ENCODE measurements at places on chromosomes 6 and 20.

DNA sequence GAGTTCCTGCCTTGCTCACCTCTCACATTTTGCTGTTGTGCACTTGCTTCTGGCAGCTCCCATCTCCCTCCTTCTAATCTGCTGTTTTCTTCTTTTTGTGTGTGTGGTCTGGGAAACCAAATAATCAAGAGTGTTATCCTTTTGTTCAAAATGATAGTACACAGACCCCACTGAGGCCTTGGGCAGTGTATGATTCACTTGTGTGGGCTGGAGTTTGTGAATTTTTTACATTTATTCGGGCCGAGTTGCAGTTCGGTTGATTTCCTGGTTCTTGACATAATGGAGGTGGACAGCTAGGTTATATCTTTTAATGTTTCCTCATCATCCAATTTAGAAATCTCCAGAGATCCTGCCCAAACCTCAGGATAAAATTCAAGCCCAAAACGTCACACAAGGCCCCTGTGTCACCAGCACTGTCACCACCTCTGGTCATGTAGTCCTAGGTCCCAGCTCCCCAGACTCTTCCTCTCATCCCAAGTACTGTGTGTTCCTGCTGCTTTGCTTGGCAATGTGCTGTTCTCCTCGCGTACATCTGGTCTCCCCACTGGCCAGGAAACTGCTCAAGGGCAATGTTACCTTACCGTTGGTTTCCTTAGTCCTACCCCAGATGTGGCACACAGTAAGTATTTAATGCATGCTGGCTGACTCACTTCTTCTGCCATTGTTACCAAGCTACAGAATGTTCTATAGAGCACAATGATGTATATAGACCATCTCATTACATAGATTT is 55.7 kb upstream of the PHACTR2 start:
- no peak for DNase-seq

GRCh38 chr6:70520575-70520974 is 46.2 kb upstream of the SDHAF4 start:
- DNase-seq: no peak

- DNase-seq: no peak
Observed at GRCh38 chr6:15456422-15456821, 206.4 kb downstream of the DTNBP1 start.

DNA sequence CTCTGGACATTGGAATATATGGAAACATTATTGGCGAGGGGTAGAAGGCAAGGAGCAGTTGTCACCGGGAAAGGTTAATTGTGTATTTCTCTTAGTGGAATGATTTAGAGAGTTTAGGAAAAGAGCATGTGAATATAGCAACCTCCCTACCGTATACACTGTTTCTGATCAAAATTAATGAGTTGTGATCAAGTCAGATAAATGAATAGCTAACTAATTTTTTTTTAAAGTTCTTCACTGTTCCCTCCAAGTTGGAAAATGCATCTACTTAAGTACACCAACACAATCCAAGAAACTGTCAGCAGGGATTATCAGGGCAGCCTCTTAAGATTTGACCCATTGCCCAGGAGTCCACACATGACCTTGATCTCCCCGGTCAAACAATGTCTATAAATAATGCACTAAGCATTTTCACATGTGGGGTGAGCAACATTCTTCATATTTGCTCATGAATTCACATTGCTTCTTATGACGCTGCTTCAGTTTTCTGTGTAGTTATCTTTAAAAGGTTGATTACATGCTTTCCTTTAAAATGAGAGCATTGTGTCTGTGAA is 680.8 kb upstream of the NRSN1 start:
- DNase-seq: no peak

DNA sequence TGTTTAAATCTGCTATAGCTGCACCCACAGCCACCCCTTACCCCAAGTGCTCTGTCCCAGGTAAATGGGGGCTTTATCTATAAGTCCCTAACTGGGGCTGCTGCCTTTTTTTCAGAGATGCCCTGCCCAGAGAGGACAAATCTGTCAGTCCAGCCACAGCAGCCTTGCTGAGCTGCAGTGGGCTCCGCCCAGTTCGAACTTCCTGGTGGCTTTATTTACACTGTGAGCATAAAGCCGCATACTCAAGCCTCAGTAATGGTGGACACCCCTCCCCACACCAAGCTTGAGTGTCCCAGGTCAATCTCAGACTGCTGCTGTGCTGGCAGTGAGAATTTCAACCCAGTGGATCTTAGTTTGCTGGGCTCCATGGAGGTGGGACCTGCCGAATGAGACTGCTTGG is 505.2 kb downstream of the CBLN4 start:
- DNase-seq: no peak

GRCh38 chr20:4299773-4300172 is 284.4 kb upstream of the RNF24 start:
- no peak for DNase-seq

- DNase-seq: no peak
Observed at GRCh38 chr20:4045741-4046140, 30.4 kb upstream of the RNF24 start.

GRCh38 chr6:16419636-16420336 is 181.4 kb downstream of the GMPR start:
- DNase-seq: no peak

GRCh38 chr6:56235245-56235644 is 12.1 kb downstream of the COL21A1 start:
- no peak for DNase-seq

- DNase-seq: peak; percentile 89
Observed at GRCh38 chr6:165663377-165663735, 315 bp upstream of the PDE10A start.

DNA sequence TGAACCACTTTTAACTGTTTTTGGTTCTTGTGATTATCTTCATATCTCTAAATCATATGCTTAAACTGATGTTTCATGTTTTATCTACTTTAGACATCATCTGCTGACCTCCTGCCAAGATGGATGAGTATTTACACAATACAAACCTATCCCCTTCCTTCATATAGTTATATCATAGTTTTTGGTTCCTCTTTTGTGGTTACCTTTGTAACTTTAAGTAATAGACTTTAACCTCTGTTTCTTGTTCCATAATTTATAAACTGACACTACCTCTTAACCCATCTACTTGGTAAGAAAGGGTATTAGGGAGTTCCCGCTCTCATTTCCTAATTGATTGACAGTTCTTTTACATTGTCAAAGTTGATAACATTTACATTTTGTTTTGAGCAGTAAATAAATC is 11.9 kb downstream of the PCMT1 start:
- DNase-seq: no peak

DNA sequence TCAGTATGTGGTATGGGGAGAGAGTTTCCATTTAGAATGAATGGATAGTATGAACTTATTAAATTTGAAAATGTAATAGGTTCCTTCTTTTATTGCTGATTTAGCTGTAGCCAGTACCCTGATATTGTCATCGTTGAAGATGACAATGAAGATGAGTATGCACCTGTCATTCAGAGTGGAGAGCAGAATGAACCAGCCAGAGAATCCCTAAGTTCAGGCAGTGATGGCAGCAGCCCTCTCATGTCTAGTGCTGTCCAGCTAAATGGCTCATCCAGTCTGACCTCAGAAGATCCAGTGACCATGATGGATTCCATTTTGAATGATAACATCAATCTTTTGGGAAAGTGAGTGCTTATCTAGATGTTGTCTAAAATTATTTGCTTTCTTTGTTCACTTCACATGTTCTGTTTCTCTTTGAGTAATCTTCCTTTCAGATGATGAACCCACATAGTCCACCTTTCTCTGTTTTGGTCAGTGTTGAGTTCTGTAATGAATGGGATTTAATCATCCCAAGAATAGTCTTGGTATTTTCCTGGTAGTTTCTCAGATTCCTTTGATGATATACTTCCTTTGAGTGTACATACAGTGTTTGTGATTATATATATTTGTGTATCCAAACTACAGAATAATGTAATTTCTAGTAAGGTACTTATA is 23.3 kb downstream of the HSF2 start:
- no peak for DNase-seq

DNA sequence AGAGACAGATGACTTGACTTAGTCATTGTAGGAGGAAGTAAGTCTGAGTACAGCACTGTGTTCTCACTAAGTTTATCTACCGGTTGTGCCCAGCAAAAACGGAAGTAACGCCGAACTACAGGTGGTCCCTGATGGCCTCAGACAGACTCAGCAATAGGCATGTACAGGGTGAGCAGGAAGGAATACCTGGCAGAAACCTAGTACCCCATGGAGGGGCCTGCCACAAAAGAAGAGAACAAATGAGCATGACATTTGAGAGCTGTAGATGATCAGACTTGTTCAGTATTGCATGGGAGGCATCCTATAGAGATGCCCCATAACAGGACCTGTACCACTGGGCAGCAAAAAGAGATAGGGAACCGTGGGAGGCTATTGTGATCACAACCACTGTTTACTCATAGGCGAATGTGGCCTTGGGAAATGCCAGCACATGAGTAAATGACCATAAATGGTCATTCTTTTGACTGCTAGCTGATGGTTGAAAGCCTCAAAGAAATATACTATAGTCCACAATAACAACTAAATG is 106.4 kb upstream of the TAB2 start:
- DNase-seq: no peak

DNA sequence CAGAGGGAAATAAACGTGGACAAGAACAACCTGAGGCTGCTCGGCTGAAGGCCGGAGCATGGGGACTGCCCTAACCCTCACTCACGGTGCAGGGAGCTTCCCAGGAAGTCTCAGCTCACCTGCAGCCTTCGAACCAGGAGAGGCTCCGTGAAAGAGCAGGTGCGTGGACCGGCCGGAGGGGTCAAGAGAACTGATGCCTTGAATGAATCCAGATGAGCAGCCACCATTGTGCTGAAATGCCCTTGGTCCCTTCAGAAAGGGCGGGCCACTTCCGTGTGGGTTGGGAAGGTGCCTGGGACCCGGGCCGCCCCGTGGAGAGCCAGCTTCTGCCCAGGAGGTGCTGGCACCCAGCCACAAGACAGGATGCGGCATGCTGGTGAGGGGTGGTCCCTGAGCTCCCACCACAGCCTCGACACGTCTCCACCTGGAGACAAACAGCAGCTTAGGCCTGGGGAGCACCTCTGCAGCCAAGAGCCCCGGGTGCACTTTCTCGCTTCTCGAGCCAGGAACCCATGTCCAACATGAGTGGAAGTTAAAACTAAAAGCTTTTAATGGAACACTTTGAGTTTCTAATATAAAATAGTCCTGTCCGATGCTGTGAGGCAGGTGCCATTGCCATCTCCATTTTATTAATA is 83.5 kb downstream of the TTLL2 start:
- no peak for DNase-seq

GRCh38 chr20:35680452-35681183 is 15.9 kb upstream of the CPNE1 start:
- no peak for DNase-seq

DNA sequence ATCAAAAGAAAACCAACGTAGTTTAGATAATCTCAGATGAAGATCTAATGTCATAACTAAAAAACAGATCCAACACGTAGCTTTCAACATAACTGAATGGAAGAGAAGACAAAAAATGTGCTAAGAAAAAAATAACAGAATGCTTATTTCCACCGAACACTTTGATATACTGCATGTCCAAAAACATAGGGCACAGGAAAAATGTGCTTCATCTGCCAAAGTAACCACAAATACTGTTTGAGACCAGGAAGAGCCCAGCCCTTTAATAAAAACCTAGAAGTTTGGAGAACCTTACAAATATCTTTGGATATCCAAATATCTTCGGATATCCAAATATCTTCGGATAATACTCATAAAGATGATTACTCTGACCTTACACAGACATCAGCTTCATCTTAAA is 19.8 kb downstream of the LAMA4 start:
- DNase-seq: no peak

GRCh38 chr20:10927936-10928840 is 254.4 kb upstream of the JAG1 start:
- DNase-seq: no peak

GRCh38 chr6:134314006-134314821 is 3.7 kb downstream of the SGK1 start:
- no peak for DNase-seq

DNA sequence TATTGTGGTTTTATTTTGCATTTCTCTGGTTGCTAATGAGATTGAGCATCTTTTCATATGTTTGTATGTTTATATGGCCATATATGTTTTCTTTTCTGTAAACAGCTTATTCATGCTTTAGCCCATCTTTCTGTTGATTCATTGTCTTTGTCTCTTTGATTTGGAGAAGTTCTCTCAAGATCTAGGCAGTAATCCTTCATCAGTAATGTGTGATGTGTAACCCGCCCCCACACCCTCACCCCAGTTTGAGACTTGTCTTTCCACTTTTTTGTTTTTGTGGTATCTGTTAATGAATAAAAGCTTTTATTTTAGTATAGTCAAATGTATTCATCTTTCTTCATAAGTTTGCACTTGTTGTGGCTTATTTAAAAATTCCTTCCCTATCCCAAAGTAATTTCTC is 26.0 kb downstream of the ZC3H12D start:
- DNase-seq: no peak

DNA sequence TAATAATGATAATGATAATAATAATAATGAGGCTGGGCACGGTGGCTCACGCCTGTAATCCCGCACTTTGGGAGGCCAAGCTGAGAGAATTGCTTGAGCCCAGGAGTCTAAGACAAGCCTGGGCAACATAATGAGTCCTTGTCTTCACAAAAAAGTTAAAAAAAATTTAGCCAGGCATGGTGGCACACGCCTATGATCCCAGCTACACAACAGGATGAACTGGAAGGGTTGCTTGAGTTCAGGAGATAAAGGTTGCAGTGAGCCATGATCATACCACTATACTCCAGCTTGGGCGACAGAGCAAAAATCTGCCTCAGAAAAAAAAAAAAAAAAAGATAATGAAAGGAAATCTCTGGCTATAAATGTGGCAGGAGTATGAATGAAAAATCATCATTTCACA is 213.4 kb downstream of the HIVEP2 start:
- DNase-seq: no peak

DNA sequence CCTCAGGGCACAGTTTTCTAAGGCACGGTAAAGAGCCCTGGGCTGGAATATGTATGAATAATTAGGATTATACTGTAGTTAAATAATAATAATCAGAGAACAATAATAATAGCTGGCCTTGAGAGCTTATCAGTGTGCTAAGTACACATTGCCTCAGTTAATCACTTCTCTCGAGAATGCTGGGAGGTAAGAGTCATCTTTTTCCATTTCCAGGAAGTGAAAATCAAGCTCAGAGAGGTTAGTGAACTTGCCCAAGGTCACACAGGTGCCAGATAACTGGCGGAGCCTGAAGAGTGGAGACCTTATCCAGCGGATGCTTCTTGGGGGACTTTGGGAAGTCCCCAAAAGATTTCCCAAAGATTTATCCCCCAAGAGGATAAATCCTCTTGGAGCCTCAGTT is 19.4 kb upstream of the CBFA2T2 start:
- no peak for DNase-seq

- DNase-seq: no peak
Observed at GRCh38 chr6:1993042-1993441, 252.4 kb downstream of the GMDS start.

- DNase-seq: no peak
Observed at GRCh38 chr6:89530982-89531381, 98.0 kb downstream of the ANKRD6 start.

GRCh38 chr6:165647041-165647440 is 16.0 kb downstream of the PDE10A start:
- no peak for DNase-seq

All from Right ventricle myocardium inferior (tissue), 1 donor.